Omental fat pad (tissue), 4 donors: ENCODE measurements at places on chromosomes 1 and 21. TPM values are rescaled to one million over a fixed set of nuclear protein-coding genes. Genes with fewer than 3 reads are reported as not detected.
A peak's percentile ranks its signal among the peaks of the same experiment; 100 is the strongest.

APCS gene
- not detected for total RNA-seq

GRCh38 chr1:36790191-36790590 lies 244.1 kb downstream of the GRIK3 start:
- DNase-seq, result no peak

GRCh38 chr1:203379825-203380224 lies 28.9 kb upstream of the FMOD start:
- no peak for DNase-seq

- no peak for DNase-seq
Observed at GRCh38 chr1:147824001-147824400, 63.6 kb upstream of the GJA5 start.

GRCh38 chr1:207455183-207455754 lies 1.1 kb downstream of the CR2 start:
- no peak for DNase-seq

- no peak for DNase-seq
Observed at GRCh38 chr1:3431686-3432085, 22.8 kb upstream of the ARHGEF16 start.

DNA sequence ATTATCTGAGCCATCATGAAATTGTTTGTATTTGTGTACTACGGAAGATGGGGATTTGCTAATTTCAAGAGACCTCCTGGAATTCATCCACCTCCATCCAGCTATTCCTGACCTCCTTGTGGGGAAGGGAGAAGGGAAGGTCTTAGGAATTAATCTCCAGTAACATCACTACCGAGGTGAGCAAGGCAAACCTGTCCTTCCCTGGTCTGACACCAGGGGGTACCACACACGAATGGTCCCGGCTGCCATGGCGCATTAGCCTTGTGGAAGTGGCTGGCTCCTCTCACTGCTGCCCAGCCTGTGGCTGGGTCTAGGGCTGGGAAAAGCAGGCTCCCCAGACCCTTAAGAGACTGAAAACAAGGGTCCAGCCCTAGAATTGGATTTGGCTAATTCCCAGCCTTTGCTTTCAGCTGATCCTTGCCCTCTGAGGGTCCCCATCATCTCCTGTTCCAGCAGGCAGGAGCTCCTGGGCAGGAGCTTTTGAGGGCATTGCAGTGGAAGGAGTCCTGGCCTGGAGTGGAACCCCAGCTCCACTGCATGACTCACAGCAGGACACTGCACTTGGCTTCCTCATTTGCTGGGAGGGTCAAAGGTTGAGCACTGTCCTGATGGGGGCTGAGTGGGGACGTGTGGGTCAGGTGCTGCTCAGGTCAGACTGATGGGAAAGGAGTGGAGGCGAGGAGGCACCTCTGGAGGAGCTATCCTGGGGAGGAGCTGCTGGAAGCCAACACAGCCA lies 34.8 kb downstream of the RIMS3 start:
- DNase-seq, result no peak

DNA sequence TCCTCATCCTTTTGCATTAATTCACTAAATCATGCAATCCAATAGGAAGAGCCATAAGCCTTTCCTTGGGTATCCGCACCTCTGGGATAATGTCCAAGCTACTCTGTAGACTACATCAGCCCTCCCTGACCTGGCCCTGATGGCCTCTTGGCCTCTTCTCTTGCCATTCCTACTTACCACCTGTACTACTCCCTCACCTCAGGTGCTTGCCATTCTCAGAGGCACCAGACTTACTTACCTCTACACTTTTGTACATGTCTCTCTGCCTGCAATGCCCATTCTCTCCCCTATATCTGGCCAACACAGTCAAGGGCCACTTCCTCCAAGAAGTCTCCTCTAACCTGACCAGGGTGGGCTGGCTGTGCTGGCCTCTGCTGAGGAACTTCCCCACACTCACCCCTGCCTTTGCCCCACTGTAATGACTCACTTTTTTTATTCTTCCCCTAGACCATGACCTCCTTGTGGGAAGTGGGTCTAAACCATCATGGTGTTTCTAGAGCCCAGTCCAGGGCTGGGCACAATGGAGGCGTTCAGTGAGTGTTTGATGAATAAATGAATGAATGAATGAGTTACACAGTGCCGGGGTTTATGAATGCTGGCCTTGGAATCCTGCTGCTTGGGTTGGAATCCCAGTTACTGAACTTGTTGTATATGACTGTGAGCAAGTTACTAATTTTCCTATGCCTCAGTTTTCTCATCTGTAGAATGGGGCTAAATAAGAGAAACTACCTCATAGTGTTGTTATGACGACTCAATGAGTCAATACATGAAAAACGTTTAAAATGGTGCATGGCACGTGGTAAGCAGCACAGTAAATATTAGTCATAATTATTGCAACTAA lies 179.8 kb downstream of the FOXD2 start:
- no peak for DNase-seq

DNA sequence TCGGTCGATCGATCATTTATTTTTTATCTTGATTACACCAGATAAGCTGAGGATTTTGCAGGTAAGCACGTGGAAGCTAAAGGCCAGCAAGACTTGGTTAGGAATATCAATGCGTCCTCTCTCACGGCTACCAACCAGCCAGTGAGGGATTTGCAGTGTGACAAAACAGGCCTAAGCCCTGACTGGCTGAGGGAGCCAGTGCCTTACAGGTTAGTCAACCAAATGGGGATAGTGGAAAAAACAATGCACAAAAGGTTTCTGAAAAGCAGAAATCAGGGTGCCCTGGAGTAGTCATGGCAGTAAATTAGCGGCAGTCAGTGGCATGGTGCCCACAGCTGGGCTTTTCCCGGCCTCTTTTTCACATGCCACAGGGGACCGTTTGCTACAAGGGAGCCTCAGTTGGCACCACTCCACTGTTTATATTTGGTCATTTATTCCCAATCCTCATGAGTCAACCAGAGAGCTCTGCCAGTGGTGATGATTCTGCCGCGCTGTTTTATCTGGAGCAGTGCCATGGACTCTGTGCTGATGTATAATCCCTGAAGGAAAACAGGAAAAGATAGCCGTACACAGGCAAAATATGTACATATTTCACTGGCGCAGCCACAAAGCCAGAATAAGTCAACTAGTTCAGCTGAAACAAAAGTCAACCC lies 167.6 kb downstream of the RHOU start:
- peak; percentile 61 for DNase-seq
